ENCODE measurements at places on chromosomes 13 and 19. TPM values are rescaled to one million over a fixed set of nuclear protein-coding genes. Genes with fewer than 3 reads are reported as not detected.

DNA sequence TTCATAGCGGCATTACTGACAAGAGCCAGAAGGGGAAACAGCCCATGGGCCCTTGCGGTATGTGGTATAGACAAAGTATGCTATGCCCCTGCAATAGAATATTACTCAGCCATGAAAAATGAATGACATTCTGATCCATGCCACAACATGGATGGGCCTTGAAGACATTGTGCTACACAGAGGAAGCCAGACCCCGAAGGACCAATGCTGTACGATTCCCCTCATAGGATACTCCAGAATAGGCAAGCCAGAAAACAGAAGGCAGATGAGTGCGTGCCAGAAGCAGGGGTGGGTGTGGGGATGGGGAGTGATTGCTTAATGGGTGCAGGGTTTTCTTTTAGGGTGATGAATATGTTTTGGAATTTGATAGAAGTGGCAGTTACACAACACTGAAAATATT is 342.0 kb downstream of the TEX29 start:
- no peak overlapping the region for H3K27ac ChIP-seq
- peaks cover 1% of the 10 kb centered on the region for H3K27me3 ChIP-seq
- no peaks in the 10 kb centered on the region for H3K36me3 ChIP-seq
- no peaks in the 10 kb centered on the region for H3K4me1 ChIP-seq
- no peak for DNase-seq

RNF113B gene
- total RNA-seq = not detected

CD70 gene
- 26.2 TPM for total RNA-seq

GRCh38 chr19:49391581-49392399 is 3.7 kb downstream of the KASH5 start:
- H3K27me3 ChIP-seq = no peaks in the 10 kb centered on the region
- peak overlapping the region; percentile 23 for H3K27ac ChIP-seq
- H3K4me3 ChIP-seq = no peak overlapping the region
- DNase-seq = peak; percentile 82
- peaks cover 10% of the 10 kb centered on the region for H3K4me1 ChIP-seq
- H3K36me3 ChIP-seq = no peaks in the 10 kb centered on the region

GRCh38 chr13:30156826-30157615 is 150.3 kb downstream of the KATNAL1 start:
- DNase-seq = no peak
- H3K27ac ChIP-seq = peak overlapping the region; percentile 4
- H3K27me3 ChIP-seq = no peaks in the 10 kb centered on the region
- peaks cover 38% of the 10 kb centered on the region for H3K4me1 ChIP-seq

DNA sequence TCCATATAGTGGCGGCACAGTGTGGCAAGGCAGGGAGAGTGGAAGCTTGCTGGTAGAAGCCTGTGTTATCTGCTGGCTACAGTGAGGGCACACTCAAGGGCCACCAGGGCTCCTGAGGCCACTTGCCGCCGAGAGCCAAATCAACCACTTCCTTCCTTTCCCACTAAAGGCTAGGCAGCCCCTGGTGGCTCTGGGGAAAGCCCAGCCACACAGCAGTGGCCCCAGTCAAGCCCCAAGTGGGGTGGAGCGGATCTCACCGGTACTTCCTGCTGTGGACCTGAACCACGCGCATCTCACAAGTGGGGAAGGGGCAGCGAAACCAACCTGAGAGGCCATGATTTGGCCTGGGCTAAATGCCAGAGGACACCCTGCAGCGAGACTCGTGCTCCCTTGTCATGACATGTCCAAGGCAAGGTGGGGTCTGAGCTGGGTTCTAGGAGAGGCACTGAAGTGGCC is 21.9 kb upstream of the SLC35E1 start:
- H3K27ac ChIP-seq = peak overlapping the region; percentile 90
- H3K4me3 ChIP-seq = peak overlapping the region; percentile 54
- DNase-seq = peak; percentile 76
- peaks cover 72% of the 10 kb centered on the region for H3K4me1 ChIP-seq

DNA sequence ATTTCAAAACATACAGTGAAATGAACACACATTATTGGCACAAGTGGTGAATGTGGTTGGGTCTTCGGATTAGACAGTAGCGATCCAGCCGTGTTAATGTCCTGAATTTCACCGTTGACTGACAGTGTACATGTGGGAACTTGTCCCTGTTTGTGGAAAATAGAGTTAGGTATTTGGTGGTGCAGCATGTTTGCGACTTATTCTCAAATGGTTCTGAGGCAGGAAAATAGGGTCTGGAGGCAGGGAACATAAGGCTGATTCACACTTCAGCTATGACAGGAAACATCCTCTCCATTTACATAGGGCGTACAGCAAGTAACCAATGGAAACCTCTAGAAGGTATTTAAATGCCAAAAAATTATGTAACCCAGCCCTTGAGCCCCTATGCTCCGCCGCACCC is 4.2 kb downstream of the LGALS7B start:
- no peaks in the 10 kb centered on the region for H3K36me3 ChIP-seq
- peaks cover 5% of the 10 kb centered on the region for H3K4me1 ChIP-seq
- peaks cover 2% of the 10 kb centered on the region for H3K27me3 ChIP-seq
- DNase-seq = no peak
- H3K27ac ChIP-seq = no peak overlapping the region
- peak overlapping the region; percentile 30 for H3K4me3 ChIP-seq

ONECUT3 gene
- total RNA-seq = not detected
